WERI-Rb-1 (cell line): ENCODE measurements at places on chromosomes 12 and 14.
A peak's percentile ranks its signal among the peaks of the same experiment; 100 is the strongest.

DNA sequence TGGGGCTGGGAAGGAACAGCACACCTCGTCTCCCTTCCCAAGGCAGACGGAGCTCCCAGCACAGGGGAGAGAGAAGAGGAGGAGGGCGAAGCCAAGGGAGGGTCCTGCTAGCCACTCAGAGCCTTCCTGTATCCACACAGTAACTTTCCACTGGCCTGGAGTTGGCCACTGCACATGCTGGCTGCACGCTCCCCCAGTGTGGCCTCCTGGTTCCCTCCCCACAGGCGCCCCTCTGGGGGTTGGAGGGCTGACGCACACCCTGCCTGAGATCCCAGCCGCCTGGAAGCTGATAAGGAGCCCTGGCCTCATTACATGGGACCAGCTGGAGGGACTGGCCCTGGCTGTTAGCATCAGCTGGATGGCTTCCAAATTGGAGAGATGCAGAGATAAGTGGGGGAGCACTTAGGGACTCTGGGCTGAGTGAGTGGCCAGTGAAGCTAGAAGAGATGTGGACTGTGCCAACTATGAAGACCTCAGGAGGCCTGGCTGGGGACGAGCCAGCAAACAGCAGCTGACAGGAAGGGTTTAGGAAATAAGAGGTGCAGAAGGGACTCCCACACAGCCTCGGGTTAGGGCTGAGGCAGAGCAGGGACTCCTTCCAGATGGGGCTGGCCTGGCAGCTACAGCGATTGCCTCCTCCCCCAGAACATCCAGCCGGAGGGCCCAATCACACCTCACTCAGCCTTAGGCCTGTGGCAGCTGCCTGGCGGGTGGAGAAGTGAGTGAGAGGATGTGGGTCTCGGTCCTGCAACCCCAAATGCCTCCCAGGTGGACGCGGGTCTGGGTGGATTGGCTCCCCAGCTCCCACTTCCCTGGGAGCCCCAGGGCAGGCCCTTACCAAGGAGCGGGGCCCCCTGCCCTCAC is 26.3 kb upstream of the BCDIN3D start:
- DNase-seq = peak; percentile 35

- no peak for DNase-seq
These were observed 75.3 kb upstream of the AMN1 start for GRCh38 chr12:31804185-31804504.

DNA sequence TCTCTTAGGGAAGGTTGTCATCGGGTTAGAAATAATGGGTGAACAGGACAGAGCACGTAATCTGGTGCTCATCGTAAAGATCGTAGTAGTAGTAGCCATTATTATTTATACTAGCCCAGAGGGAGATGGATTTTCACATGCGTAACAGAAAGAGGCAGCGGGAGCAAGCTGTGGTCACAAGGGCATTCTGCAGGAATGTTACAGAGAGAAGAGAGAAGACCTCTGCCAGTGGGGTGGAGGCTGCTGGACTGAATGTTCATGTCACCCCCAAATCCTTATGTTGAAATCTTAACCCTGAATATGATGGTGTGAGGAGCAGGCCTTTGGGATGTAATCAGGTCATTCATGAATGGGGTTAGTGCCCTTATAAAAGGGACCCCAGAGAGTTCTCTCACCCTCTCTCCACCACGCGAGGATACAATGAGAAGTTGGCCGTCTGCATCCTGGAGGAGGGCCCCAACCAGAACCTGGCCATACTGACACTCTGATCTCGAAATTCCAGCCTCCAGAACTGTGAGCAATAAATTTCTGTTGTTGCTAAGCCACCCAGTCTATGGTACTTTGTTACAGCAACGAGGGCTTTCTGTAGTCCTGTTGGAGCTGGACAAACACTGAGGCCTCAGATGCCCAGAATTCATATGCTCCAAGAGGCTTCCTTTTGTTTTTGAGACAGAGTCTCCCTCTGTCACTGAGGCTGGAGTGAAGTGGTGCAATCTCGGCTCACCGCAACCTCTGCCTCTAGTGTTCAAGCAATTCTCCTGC is 131.2 kb upstream of the MED13L start:
- DNase-seq = no peak

DNA sequence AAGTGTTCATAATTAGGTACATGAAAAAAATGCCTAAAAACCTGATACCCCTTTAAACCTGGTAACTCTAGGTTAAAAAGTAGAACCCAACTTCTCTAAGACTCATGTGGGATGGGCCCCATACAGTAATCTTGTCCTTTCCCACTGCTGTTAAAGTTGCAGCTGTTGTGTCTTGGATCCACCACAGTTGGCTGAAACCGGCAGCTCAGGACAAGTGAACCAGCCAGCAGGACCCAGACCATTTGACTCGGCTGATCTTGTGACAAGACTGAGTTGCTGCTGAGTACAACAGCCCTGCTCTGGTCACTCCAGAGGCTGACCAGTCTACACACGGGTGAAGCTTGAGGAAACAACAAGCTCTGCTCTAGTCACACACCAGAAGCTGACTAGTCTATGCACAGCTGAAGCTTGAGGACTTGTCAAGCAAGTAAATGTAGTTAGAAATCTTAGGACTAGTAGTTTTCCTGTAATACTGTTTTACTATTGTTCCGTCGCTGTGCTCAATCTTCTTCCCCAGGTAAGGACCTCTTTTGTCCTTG is 60.6 kb downstream of the DHRS2 start:
- no peak for DNase-seq

DNA sequence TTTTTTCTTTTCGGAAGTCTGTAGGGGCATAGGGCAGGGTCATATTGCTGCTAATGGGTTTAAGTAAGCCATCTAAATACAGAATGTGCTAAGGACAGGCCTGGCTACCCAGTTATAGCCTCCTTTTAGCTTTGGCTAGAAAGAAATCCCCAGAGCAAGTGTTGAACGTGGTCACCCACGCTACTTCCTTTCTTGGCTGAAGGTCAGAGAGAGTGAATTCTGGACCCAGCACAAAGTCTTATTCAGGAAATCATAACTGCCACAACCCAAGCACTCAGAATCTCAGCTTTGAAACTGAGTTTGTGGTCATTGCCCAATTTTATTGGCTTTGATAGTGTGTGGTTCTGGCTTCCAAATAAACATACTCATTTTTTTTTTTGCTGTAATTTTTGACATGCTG is 542.1 kb upstream of the ATP2B1 start:
- no peak for DNase-seq

- DNase-seq = no peak
These were observed 7.9 kb downstream of the HMGA2 start for GRCh38 chr12:65832217-65832616.

DNA sequence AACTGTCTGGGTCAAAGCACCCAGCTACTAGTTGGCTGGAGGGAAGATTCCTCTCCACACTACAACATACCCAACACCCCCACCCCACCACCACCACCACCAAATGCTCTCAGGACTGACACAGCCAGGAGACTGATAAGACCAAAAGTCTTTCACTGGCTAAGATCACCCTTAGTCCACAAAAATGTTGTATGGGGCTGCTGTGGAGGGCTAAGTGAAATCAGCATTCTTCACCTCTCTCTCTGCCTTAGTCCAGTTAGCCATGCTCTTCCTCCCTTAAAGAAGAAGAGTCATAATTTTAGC is 106.2 kb downstream of the NUAK1 start:
- DNase-seq = no peak

DNA sequence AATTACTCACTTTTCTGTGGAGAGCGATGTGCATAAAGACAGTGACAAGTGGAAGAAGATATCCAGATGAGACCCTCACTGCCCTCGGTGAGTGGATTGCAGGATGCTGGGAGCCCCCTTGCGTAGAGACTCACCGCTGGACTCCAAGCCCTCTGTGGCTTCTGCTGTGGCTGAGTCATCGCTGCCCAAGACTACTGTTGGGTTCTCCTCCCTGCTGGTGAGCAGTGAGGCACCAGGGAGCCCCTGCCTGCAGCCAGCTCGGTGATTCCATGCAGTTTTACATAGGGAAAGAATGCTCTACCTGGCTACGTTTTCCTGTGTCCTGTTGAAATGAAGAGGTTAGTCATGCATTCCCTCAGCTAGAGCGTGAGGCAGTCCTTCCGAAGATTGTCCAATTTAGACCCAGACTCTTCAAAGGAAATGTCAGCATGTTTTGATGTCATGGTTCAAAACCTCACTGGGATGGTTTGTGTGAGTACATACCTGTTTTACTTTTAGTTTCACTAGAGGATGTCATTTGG is 28.2 kb downstream of the TRAF3 start:
- no peak for DNase-seq

GRCh38 chr12:4643747-4644146 is 5.1 kb downstream of the AKAP3 start:
- no peak for DNase-seq

DNA sequence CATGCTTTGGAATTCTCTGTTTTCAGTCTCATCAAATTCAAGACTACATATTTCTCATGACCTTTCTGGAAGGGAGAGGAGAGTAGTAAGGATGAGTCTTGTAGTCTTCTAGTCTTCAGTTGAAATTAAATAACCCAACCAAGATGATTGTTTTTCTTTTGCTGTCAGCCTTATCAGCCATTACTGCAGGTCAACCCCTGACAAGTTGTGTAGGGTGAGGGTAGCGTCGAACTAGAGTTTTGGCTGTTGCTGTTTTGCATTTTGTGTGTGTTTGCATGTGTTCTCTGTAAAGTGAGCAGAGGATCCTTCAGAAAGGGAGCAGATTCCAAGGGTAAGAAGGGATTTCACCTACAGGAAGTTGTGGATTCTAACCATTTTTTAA is 28.4 kb downstream of the DIP2B start:
- DNase-seq = no peak

GRCh38 chr12:44930972-44931600 is 55.0 kb upstream of the NELL2 start:
- DNase-seq = no peak

DNA sequence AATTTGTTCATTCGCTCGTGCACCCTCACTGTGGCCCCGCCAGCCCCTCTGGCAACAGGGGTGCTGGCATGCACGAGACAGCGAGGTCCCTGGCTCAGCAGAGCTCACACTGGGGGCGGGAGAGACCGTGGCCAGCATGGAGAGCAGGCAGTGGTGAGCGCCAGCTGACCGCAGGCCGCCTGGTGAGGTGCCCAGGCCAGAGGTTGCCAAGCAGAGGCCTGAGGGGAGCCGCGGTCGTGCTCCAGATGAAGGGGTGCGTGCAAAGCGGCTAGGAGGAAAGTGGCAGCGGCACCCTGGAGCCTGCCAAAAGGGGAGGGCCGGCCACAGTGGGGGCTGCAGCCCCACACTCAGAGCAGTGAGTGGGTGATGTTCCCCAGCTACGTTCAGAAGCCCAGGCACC is 56.1 kb downstream of the CDC42BPB start:
- no peak for DNase-seq

DNA sequence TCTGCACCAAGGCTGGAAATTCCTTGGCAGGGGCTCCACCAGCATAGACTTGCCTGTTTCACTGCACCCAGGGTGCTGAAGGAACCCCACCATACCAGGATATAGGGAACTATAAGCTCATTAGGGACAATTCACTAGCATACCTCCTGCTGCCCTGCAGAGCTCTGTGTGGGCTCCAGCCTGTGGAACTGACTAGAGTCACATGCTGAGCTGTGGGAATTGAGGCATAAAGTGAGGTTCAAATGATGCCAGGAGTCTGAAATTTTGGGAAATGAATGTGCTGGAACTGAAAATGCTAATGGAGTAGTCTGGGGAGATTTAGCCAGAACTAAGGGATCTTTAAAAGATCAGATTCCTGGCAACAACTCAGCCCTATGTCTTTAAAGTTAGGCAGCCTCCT is 7.3 kb upstream of the EMP1 start:
- DNase-seq = no peak

GRCh38 chr14:69432364-69432763 is 33.9 kb downstream of the SLC39A9 start:
- DNase-seq = no peak

DNA sequence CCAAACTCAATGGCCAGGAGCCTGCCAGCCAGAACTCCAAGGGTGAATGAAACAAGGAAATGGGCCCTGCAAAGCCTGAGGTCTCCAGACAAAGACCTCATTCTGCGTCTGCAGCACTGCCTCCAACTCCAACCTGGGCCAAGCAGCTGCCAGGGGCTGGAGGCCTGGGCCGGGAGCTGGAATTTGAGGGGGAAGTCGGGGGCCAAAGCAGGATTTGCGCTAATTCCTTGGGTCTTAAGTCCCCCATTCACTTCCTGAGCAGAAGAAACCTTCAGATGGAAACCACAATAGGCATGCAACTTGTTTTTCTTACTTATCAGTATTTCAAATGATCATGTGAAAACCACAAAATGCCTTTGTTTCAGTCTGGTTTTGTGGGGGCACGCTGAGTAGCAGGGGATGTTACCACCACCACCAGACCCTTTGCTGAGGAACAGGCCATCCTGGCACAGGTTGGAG is 23.0 kb upstream of the TC2N start:
- peak; percentile 25 for DNase-seq

GRCh38 chr12:57940052-57940914 is 1.1 kb upstream of the ATP23 start:
- no peak for DNase-seq

DNA sequence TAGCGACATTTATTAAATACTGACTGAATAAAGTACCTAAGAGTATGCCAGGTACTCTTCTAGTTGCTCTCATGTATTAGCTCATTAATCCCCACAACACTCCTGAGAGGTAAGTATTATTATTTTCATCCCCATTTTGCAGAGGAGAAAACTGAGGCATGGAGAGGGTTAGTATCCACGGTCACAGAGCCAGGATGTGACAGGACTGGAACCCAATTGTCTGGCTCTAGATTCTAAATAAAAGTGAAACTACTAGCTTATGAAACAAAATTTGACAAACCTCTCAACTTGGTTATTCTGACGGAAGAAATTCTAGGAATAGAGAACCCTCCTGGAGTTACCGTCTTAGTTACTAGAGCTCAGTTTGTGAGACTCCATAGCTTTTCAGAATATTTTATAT is 112.2 kb downstream of the CHST11 start:
- no peak for DNase-seq

DNA sequence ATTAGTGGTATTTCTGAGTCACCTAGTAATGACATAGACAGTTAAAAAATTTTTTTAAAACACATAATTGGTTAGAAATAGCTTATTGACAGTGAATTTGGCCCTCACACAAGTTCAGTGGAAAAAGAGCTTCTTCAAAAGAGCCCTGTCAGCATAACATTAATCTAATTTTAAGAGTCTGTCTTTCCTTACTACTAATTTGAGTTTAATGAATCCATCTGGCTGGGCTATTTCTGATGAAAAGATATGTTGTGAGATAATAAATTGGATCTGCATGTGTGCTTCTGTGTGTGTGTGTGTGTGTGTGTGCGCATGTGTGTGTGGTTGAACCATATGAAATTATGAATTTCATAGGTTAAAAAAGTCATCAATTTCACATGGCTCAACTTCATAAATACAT is 1045.2 kb downstream of the FLRT2 start:
- no peak for DNase-seq

- no peak for DNase-seq
These were observed 111.0 kb upstream of the LRIG3 start for GRCh38 chr12:59031313-59031712.

DNA sequence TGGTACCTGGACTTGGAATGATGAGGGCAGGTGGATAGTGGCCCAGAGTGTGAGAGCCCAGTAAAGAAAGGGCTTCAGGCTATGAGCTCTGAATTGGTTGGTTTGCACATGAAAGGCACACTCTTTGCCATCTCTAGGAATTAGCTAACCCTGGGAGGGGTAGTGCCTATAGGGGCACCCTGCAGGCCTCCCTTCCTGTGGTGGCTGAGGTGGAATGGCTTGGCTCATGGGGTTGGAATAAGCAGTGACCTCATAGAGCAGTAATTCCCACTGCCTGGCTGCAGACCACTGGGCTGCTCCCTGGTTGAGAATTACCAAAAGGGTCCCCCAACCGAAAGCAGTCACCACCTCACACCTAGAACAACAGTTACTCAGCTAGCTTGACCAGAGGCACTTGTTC is 42.7 kb downstream of the ASCL4 start:
- no peak for DNase-seq

GRCh38 chr12:59357811-59358210 is 238.0 kb upstream of the SLC16A7 start:
- DNase-seq = peak; percentile 41
